Omental fat pad (tissue), 4 donors: ENCODE measurements at places on chromosomes 3 and 15. TPM values are rescaled to one million over a fixed set of nuclear protein-coding genes. Genes with fewer than 3 reads are reported as not detected.

- peak; percentile 84 for DNase-seq
Observed at GRCh38 chr15:83446904-83447709, at the start of gene SH3GL3. Gene SH3GL3 (plus strand): TSS chr15:83447341. CDS start chr15:83447534, 193 bp downstream.

VILL gene
- total RNA-seq = 15.0 TPM

PAK2 gene
- total RNA-seq = 108 TPM

GRCh38 chr3:26106228-26106627 is 316.3 kb downstream of the OXSM start:
- DNase-seq = no peak
